Cardiac muscle cell (in vitro differentiated cells and primary cell): ENCODE measurements at places on chromosomes 12 and 14. TPM values are rescaled to one million over a fixed set of nuclear protein-coding genes. Genes with fewer than 3 reads are reported as not detected.

The C12orf54 gene
- polyA plus RNA-seq: not detected in 2 replicates

The MYBPC1 gene
- not detected in 2 replicates for polyA plus RNA-seq

The KIF5A gene
- 0.05 and 0.11 TPM in 2 replicates for polyA plus RNA-seq

The PRKAG1 gene
- polyA plus RNA-seq: 48.1 and 54.5 TPM in 2 replicates

The AVPR1A gene
- polyA plus RNA-seq: not detected in 2 replicates

The POMT2 gene
- polyA plus RNA-seq: 32.3 and 40.8 TPM in 2 replicates

The NPFF gene
- polyA plus RNA-seq: not detected in 2 replicates

The LRRC10 gene
- polyA plus RNA-seq: 40.8 and 59.6 TPM in 2 replicates

The TCL1A gene
- polyA plus RNA-seq: not detected in 2 replicates

The RPL6 gene
- polyA plus RNA-seq: 320 and 329 TPM in 2 replicates

The ERP27 gene
- polyA plus RNA-seq: not detected in 2 replicates
